ENCODE measurements at places on chromosomes 3 and 15. TPM values are rescaled to one million over a fixed set of nuclear protein-coding genes. Genes with fewer than 3 reads are reported as not detected.

GRCh38 chr3:107476462-107476861 is 46.3 kb upstream of the BBX start:
- DNase-seq, result no peak

GRCh38 chr3:139994891-139995290 is 59.9 kb downstream of the CLSTN2 start:
- no peak for DNase-seq

Gene ARNT2
- total RNA-seq, result 0.20 TPM

Gene TMED3
- 105 TPM for total RNA-seq

GRCh38 chr15:67107014-67107812 is 41.8 kb downstream of the SMAD3 start:
- peak; percentile 97 for DNase-seq

DNA sequence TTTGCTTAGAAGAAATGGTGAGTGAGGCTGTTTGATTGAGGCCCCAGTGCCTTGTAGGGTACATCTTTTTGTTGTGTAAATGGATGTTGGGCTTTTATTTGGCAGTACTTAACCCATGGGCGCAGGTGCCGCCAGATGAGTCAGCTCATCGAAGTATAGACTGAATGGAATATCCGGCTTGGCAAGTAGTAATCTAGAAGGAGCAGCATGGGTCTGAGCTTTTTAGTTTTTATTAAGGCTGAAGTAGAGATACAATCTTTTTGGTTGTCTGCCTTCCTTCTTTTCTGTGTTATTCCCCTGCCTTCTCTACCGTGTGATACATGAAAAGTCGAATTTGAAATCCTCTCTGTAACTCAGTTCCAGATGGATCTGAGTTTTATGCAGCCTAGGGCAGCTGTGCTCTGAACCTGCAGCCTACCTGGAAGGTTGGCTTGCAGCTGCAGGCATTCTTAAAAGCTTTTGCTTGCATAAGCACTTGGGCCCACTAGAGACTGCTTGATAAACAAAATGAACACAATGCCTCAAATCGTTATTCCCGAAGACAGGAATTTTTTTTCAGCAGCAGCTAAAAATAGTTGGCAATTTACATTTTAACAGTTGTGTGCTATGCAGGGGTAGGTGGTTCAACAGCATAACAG is 177.5 kb upstream of the CGNL1 start:
- peak; percentile 67 for DNase-seq

- DNase-seq, result no peak
Observed at GRCh38 chr3:18758047-18758704, 333.0 kb upstream of the SATB1 start.

Measured in endothelial cell of umbilical vein (primary cell).